ENCODE measurements at places on chromosomes 4 and X.

DNA sequence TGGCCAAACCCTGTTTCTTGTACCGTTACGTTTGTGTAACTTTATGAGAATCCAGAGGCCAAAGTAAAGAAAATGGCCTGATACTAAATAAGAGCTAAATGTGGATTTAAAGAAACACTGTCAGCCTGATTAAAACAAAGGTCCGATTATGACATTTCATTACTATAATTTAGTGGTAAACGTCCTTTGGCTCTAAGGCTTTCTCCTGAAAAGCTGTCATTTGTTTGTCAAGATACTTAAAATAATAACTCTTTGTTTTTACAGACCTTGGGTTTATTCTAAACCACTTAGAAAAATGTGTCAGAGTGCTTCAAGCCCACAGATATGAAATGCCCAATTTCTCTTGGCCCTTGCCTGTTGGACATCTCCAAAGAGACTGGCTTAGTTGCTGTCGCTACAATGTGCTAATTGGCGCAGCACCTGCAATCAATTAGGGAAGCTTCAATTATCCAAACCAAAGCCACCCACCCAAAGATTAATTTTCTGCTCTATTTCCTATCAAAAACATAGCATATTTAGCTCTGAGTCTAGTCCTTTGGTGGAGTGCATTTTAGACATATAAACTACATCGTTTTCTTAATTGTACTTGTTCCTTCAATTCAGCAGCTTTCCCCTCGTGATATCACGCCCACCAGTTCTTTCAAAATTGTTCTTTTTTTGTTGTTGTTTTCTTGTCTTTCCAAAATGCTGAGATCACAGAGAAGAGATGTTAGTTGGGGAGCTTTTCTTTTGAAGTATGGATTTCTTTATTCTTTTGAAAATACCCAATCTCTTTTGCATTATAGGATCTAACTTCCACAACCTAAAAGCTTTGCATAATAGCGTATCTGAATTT, 13.6 kb downstream of the SMIM20 start:
- DNase-seq, result no peak

- DNase-seq, result no peak
Measured at GRCh38 chr4:25896776-25897539, 17.1 kb upstream of the SMIM20 start.

DNA sequence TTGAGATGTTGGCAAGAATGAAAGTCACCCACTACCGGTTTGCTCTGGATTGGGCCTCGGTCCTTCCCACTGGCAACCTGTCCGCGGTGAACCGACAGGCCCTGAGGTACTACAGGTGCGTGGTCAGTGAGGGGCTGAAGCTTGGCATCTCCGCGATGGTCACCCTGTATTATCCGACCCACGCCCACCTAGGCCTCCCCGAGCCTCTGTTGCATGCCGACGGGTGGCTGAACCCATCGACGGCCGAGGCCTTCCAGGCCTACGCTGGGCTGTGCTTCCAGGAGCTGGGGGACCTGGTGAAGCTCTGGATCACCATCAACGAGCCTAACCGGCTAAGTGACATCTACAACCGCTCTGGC, 12.3 kb downstream of the RPL9 start:
- no peak for DNase-seq

DNA sequence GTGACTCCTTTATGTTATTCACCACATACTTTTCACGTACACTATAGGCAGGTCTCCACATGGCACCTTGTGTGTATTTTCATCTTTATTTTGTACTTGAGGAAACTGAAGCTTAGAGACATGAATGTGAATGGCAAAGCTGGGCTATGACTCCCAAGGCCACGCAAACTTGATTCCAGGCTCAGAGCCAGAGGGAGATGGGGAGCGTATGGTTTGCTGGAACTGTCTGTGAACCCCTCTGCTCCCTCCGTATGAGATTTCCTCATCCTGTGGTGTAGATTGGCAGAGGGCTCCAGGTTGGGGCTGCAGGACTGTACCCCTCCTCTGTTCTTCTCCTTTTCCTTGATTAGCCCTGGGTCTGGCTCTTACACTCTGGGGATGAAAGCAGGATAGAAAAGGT, 16.1 kb upstream of the STARD8 start:
- DNase-seq, result no peak
